NCI-H510A treated with DMSO at 0.1 percent for 48 hours (cell line): ENCODE measurements at places on chromosomes 11 and 22.
A peak's percentile ranks its signal among the peaks of the same experiment; 100 is the strongest.

GRCh38 chr11:75212411-75212810 is 28.2 kb upstream of the TPBGL start:
- no peak for DNase-seq

DNA sequence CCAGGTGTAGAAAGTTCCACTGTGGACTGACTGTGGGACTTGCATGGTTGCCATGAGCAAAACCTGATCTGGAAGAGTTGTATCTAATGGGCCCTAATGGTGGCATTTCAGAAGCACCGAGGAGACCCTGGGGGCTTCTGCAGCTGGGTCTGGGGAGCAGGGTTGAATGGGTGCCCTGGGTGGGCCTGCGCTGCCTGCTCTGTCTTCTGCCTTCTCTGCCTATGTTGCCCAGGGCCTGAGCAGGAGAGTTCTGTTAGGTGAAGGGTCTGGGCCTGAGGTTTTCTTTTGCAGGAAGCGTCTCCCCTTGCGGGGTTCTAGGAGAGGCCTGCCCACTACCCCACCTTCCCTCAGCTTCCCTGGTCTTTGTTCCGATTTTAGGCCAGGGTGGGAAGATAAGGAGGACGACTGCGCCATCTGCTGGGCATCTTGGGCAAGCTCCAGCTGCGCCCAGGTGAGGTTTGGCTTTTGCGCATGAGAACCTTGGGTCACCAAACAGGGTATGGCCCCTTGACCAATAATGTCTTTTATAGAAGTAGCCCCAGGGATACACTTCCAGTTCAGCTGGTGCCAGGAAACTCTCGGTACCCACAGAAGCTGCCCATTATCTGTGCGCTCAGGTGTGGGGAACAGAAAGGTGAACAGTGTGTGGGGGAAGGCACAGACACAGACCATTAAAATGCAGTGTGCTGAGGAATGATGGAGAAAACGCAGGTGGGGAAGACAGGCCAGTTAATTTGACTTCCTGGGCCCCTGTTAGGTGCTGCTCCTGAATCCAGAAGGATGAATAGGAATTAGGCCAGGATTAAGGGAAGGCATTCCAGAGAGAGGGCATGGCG is 23.2 kb downstream of the COMMD9 start:
- peak; percentile 31 for DNase-seq

DNA sequence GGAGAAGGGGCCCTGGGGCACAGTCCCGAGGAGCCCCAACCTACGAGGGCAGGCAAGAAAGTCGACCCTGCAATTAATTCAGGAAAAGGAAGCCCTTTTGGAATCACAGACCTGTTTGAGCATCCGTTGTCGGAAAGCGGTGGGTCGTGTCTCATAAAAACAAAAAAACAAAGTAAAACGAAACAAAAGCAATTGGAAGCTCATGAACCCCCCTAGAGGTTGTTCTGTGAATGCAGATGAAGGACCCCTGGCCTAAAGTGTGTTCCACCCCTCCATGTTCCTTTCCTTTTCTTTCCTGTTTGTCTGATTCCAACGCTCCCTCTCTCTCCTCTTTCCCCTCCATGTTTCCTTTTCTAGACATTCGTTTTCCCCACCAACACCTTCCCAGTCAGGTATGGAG is 203.7 kb downstream of the GRIK4 start:
- DNase-seq, result no peak

- DNase-seq, result no peak
Measured at GRCh38 chr11:21825127-21825526, 367.8 kb upstream of the ANO5 start.

DNA sequence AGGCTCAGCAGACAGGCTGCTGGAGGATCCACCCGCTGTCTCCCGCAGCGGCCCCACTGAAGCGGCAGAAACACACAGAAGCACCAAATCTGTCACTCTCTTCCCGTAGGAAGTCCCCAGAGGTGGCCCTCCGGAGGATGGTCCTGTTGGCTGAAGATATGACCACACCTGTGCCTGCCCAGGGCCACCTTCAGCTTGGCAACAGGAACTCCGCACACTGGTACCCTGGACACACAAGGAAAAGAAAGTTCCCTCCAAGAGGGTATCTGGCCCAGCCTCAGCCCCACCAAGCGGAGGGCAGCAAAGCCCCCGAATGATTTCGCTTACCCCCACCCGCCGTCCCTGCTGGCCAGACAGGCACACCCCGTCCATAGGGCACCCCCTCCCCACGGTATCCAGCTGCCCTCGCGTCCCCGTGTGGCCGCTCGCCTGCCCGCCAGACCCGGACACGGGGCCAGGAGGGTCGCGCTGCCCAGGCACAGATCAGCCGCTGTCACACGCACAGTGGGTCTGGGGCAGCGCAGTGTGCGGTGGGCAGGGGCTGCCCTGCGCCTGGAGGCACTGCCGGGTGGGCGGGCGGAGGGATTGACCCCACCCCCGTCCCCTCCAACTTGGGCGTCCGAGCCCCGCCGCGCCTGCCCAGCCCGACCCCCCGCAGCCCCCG is 7.0 kb downstream of the RASSF7 start:
- no peak for DNase-seq

- DNase-seq, result no peak
Measured at GRCh38 chr11:103295704-103296103, 186.5 kb downstream of the DYNC2H1 start.

GRCh38 chr11:128755564-128755963 is 61.7 kb downstream of the FLI1 start:
- DNase-seq, result no peak

- DNase-seq, result peak; percentile 56
Measured at GRCh38 chr11:60370811-60371298, 7.5 kb upstream of the MS4A7 start.

- DNase-seq, result no peak
Measured at GRCh38 chr11:114395736-114396135, 4.6 kb downstream of the C11orf71 start.

- DNase-seq, result no peak
Measured at GRCh38 chr11:64679846-64680245, 43.2 kb downstream of the NRXN2 start.

DNA sequence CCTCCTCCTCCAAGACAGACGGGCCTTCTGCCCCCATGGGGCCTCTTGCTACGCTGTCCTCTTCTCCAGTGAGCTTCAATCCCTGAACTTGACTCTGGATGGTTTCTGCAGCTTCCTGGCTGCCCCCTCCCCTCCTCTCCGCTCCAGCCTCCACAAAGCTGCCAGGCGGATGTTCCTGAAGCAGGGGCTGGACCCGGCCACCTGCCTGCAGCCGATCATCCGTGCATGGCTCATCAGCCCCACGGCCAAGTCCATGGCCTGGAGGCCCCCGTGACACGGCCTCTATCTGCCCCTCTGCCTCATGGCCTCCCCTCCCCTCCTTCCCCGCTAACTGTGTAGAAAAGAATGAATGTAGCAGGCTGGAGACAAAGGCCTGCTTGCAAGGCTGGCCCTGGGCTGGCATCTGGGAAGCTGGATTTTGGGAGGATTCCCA is 6.8 kb upstream of the SUN2 start:
- DNase-seq, result no peak

GRCh38 chr11:79196950-79197349 is 243.9 kb downstream of the TENM4 start:
- no peak for DNase-seq

GRCh38 chr11:1744891-1745700 is 5.3 kb downstream of the IFITM10 start:
- DNase-seq, result no peak

GRCh38 chr22:26922806-26923205 is 265.4 kb downstream of the MIAT start:
- DNase-seq, result no peak

- DNase-seq, result no peak
Measured at GRCh38 chr22:48736593-48737460, 1090.8 kb downstream of the BRD1 start.

- no peak for DNase-seq
Measured at GRCh38 chr22:32746732-32747131, 54.8 kb upstream of the TIMP3 start.

- no peak for DNase-seq
Measured at GRCh38 chr11:93958991-93959390, 62.2 kb upstream of the HEPHL1 start.

- DNase-seq, result peak; percentile 56
Measured at GRCh38 chr11:78417175-78417887, at the start of gene GAB2. Gene GAB2, minus strand, starts transcription at chr11:78417820. Its CDS starts 100 bp downstream, at chr11:78417720.

GRCh38 chr11:41879214-41879613 is 419.8 kb upstream of the LRRC4C start:
- DNase-seq, result no peak

DNA sequence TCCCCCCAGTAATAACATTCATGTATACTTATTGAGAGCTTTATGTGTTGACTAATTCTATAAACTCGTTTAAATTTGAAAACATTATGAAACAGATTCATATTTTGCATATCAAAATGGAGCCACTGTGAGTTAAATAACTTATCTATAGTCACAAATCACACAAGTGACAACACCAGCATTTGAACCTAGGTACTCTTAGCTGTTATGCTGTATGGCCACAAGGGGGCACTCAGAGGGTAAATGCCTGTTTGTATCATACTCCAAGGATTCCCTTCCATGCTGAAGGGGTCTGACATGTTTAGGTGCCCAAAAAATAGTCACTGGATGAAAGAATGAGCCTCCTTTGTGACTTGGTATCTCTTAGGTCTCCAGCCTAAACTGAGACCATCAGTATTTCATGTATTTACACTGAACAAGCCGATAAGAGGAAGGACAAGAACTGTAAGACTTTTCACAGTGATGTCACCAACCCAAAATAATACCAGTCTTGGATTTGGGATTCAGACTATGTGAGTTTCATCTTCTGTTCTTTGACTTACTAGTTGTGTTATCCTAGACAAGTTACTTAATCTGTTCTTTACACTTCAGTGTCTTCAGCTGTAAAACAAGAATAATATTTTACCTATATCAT is 12.2 kb upstream of the OR52D1 start:
- DNase-seq, result peak; percentile 18

DNA sequence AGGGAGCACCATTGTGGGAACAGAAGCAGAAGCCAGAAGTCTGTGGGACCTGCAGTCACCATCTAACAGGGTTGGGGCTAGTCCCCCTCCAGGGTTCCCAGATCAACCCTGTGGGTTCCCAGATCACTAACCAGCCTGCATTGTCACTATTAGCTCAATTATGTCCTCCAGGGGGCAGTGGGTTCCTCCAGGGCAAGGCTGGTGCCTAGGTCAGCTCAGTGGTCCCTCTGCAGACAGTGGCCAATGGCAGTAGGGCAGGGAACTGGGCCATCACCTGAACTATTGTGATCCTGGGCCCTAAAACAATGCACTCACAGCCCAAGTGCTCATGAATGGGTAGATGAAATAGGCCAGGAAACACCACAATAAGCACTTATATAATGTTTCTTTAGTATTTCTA is 18.8 kb upstream of the PRSS23 start:
- no peak for DNase-seq

GRCh38 chr22:19358195-19358594 is 66.7 kb upstream of the CLTCL1 start:
- no peak for DNase-seq

DNA sequence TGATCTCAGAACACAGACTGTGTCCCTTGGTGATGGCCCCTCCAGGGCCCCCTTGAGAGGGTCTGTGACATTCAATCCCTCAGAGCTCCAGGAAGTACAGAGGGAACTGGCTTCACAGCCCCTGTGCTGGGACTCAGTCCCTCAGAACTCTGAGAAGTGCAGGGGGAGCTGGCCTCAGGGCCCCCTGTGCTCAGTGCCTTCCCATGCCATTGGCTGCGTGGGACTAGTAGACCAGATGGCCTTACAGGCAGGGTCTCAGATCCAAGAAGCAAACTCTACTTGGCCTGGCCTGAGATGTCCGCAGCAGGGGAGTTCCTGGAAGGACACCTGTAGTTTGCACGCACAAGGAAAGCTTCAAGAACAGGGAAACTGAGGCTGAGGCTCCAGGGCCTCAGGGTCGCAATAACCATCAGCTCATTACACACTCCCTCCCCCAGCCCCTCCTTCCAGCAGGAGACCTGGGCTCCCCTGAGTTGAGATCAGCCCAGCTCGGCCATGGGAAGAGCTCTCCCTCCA is 138.4 kb downstream of the BRD1 start:
- no peak for DNase-seq

GRCh38 chr11:13119361-13119760 is 110.2 kb downstream of the RASSF10 start:
- no peak for DNase-seq
